AG09319 (cell line): ENCODE measurements at places on chromosomes 2 and 18.

DNA sequence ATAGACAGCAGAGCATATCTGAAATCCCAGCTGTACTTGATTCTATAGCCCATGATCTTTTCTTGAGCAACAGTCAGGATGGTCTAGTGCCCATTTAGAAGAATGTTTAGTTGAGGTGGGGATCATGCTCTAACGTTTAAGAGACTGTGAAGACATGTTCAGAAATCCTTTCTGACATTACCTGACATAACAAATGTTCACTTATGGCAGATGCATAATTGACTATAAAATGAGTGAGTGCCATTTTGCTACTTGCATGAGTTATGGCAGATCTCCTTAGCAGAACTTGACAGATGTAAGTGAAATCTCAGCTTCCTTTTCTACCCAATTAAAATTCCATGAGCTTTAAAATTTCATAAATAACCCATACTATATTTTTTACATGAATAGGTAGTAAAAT is 209.5 kb upstream of the MMADHC start:
- no peak for DNase-seq

DNA sequence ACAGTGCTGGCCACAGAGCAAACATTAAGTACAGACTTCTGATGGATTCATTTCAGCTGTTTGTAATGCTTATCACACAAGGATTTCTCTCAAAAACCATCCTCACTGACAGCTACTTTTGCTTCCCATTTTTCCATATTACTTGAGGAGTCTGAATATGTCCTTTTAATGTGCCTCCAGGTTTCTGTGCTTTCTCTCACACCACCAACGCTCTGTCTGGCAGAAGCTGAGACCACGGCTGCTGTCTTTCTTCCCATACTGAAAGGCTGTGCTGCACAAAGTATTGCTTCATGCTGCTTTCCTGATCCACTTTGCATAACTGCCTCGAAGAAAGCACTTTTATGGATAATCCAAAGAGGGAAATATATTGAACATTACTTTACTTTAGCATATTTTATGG is 312.1 kb upstream of the ZEB2 start:
- no peak for DNase-seq

DNA sequence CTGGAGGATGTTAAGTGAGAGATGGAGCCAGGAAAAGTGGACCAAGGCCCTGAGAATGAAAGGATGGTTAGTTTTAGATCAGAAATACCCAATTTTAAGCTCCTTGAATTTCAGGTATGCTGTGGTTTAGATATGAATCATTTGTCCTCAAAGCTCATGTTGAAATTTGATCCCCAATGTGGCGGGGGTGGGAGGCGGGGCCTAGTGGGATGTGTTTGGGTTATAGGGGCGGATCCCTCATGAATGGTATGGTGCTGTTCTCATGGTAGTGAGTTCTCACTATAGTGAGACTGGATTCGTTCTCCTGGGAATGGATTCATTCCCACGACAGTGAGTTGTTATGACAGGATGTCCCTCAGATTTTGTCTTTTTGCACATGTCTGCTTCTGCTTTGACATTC is 11.4 kb downstream of the MYO5B start:
- DNase-seq: no peak

DNA sequence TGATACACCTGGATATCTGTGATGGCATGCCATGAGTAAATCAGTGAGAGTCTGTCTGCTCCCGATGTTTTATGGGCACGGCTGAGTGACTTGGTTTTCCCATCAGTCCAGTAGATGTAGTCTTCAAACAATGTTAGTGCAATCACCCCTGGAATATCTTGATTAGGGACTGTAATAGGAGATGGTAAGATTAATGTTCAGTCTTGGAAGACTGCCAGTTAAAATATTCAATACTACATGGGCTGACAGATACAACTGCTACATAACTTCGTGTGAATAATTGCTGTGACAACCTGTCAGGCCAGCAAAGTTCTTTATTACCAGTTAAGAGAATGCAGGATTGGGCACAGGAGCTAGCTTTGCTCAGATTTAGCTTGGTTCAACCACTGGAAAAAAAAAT is 1673.3 kb downstream of the LRP1B start:
- DNase-seq: no peak

- no peak for DNase-seq
Observed at GRCh38 chr2:227460070-227460485, 11.9 kb upstream of the AGFG1 start.

DNA sequence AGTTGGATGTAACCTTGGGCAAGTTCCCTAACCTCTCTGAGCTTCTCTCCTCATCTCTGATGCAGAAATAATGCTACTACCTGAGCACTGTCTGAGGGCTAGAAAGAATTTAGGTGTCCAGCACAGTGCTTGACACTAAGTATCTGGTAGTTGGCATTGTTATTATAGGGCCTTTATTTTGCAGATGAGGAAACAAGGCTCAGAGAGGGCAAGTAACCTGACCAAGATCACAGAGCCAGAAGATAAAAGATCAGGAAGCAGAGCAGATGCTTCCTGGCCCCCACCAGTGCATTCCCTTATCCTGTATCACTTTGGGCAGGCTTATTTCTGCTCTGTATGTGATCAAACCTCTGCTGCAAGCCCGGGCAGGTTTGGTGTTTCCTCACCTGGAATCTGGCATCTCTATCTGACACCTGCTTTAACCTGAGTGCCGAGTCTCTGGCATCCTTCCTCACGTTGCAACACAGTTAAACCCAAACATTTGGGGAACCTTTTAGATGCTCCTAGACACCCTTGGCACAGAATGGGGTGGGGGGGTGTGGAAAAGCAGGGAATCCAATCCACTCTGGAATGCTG is 69.9 kb downstream of the PLB1 start:
- DNase-seq: no peak
